ENCODE measurements at places on chromosomes 11 and 22.

GRCh38 chr22:48711669-48712068 is 1116.0 kb downstream of the BRD1 start:
- no peak for DNase-seq

DNA sequence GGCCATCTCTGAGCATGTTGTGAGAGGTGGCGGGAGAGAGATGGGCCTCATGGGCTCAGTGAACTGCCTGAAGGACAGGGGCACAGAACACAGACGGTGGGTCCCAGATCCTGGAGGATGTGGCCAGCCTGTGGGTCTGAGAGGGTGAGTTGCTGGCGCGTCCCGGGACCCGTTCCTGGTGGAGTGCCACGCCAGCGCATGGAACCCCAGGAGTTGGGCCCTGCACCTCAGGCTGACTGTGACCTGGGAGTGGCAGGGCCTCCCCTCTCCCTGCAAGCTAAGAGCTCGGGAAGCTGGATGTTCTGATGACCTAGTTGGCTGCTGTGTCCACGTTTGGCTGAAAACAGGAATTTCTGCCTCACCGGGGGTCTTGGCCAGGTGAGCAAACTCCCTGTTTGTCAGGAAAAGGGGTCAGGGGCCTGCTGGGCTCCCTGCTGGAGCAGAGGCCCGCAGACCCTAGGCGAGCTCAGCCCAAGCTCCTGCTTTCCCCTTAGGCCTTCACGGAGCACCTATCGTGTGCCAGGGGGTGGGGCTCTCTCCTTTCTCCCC is 15.0 kb downstream of the LRRC32 start:
- DNase-seq: no peak

GRCh38 chr11:17599460-17599925 is 52.4 kb downstream of the OTOG start:
- DNase-seq: no peak

- DNase-seq: no peak
Measured at GRCh38 chr11:44379141-44380008, 69.4 kb upstream of the ALX4 start.

GRCh38 chr11:76339221-76339620 is 41.7 kb downstream of the THAP12 start:
- DNase-seq: peak; percentile 82

DNA sequence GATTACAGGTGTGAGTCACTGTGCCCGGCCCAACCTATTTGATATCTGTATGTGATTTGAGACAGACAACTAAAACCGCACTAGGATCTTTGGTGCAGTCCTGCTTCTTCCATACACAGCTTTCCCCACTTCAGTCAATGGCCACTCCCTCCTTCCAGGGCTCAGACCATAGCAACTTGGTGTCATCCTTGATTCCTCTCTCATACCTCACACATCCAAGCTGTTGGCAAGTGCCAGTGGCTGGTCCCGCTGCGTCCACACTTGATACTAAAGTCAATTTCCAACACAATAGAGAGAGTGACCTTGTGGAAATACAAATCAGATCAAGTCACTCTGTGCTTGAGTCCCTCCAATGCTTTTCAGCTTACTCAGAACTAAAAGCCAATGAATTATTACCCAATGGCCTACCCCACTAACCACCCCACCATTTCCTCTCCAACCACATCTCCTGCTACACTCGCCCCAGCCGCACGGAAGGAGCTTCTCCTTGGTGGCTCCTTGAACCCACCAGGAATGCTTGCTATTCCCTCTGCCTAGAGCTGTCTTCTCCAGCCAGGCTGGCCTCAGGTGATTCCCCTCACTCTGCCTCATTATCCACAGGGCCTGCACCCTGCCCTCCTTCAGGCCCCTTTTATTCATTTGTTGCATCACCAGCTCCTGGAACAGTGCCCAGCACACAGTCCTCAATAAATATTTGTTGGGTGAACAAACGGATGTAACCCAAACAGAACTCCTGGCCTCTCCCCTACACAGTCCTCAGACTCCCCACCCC is 12.9 kb downstream of the ABTB2 start:
- peak; percentile 24 for DNase-seq

GRCh38 chr11:42049650-42050049 is 590.2 kb upstream of the LRRC4C start:
- no peak for DNase-seq

GRCh38 chr11:31422703-31423102 is 53.0 kb downstream of the DNAJC24 start:
- no peak for DNase-seq

GRCh38 chr22:20782083-20782482 is 8.2 kb downstream of the SERPIND1 start:
- no peak for DNase-seq

- DNase-seq: no peak
Measured at GRCh38 chr22:46119093-46119728, 31.1 kb upstream of the PPARA start.

DNA sequence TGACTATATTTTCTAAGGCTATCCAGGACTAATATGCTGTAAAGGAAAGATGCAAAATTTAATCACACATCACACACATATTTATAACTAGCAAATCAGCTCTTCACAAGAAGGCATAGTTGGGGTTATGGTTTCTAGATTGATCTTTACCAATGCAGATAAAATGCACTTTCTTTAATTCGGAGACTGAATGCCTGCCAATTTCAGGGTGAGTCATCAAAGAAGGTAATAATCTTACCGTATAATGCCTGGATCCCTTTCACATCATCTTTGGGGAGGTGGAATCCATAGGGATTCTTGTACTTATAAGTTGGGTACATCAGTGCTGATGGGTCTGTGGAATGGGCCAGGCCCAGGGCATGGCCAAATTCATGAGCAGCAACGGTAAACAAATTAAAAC is 16.4 kb downstream of the MMP20 start:
- DNase-seq: no peak

DNA sequence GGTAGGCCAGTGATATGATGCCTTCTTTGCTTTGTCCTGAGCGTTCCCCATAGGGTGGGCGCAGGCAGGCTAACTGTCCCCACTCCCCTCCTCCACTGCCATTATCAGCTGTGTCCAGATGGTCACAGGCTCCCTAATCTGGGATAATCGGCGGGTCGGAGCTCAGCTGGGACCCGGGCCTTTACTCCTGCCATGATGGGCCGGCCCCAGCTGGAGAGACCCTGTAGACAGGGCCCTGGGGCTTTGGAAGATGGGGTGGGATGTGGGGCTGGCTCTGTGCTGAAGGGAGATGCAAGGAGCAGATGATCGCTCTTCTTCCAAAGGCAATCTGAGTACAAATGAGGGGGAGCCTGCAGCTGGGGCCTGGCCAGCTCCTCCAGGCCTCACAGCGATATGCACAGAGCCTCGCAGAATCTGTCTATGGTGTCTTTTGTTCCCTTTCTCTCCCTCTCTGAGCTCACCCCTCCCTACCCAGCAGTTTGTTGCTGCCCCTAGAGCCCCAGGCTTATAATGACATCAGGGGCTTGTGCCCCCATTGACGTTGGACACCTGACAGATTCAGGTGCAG is 11.9 kb downstream of the KLHL35 start:
- no peak for DNase-seq

GRCh38 chr11:2263724-2264360 is 6.5 kb downstream of the ASCL2 start:
- no peak for DNase-seq

DNA sequence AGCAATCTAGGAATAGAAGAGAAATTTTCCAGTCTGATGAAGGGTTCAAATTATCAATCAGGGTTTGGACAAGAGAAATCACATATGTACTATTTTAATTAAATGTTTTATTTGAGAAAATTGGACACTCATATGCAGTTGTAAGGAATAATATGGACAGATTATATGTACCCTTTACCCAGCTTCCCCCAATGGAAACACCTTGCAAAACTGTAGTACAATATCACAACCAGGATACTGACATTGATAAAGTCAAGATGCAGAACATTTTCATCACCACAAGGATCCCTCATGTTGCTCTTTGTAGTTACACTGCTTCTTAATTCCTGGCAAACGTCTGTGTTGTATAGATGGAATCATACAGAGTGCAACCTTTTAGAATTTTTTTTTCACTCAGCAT is 1.4 kb upstream of the LIPT2 start:
- DNase-seq: no peak

- DNase-seq: no peak
Measured at GRCh38 chr11:62918531-62918930, 2.6 kb downstream of the CHRM1 start.

- DNase-seq: no peak
Measured at GRCh38 chr11:114063149-114063828, 3.8 kb downstream of the ZBTB16 start.

GRCh38 chr22:37607010-37607934 is 1.4 kb upstream of the GGA1 start:
- DNase-seq: peak; percentile 63

GRCh38 chr11:73971175-73971719 is 11.4 kb downstream of the UCP2 start:
- no peak for DNase-seq

- DNase-seq: no peak
Measured at GRCh38 chr11:8055091-8055835, 25.7 kb upstream of the TUB start.

GRCh38 chr11:15871904-15872626 is 484.3 kb downstream of the SOX6 start:
- no peak for DNase-seq

DNA sequence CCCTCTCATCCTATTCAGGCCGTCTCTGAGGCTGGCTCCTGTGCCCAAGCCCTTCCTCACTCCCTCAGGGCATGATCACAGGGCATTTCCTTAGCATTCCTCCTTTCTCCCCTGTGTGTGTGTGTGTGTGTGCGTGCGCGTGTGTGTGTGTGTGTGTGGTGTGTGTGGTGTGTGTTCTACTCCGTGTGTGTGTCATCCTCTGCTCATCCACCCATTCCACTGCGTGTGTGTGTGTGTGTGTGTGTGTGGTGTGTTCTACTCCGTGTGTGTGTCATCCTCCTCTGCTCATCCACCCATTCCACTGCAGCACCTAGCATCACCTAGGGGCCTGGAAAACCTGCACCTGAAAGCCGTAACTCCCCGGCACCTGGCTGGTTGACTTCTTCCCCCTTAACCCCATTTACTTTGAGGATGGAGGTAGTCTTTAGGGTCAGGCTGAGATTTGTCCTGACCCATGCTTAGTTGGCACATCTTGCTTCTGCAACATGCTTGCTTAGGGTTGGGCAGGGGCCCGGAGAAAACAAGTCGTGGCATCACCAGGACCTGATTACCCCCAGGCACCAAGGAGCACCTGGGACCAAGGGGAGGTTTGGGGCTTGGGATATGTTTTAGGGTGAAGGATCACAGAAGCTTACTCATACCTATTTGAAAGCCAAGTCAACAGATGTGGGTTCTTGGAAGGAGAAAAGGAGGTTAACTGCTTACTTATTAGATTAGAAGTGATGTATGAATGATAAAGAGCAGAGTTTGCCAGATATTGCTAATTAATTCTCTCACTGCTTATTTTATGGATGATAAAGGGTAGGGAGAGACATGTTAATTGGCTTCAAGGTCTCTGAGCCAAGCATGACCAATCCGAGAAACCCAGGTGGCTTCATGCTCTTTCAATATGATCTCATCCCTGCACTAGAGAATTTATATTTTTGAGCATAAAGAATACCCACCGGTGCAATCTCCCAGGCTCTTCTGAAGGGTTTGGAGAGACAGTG is 18.9 kb downstream of the TIMP3 start:
- DNase-seq: no peak

DNA sequence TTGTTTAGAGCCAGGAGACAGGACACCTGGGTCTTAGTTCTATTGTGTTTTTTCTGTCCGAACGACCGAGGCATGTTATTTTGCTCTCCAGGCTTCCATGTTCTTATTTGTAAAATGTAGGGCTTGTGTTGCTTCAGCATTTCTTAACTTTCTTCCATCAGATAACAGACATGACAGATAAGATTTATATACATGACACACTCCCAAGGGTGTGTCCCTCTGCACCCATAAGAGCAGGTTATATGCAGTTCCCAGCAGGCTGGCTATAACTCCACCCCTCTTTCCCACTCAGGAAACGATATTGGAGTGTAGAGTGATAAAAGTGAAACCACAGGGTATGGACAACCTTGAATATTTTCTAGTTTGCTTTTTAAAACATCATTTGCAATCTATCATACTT is 65.8 kb downstream of the APIP start:
- no peak for DNase-seq

GRCh38 chr22:36015155-36015810 is 13.3 kb downstream of the RBFOX2 start:
- DNase-seq: no peak

GRCh38 chr11:134390706-134391569 is 21.1 kb downstream of the B3GAT1 start:
- DNase-seq: no peak

Data from suppressor macrophage treated with lipopolysaccharide for 1 hour (primary cell).